ENCODE measurements at places on chromosomes 11 and 22. TPM values are rescaled to one million over a fixed set of nuclear protein-coding genes. Genes with fewer than 3 reads are reported as not detected.

FAM168A gene
- 32.7 TPM for total RNA-seq

APOC3 gene
- not detected for total RNA-seq

IMMP1L gene
- 19.0 TPM for total RNA-seq

SLC37A2 gene
- 6.6 TPM for total RNA-seq

GRCh38 chr11:35683728-35684339 lies 21.3 kb downstream of the TRIM44 start:
- no peak for DNase-seq

- no peak for DNase-seq
Observed at GRCh38 chr22:36182857-36183256, 18.8 kb downstream of the APOL4 start.

DNA sequence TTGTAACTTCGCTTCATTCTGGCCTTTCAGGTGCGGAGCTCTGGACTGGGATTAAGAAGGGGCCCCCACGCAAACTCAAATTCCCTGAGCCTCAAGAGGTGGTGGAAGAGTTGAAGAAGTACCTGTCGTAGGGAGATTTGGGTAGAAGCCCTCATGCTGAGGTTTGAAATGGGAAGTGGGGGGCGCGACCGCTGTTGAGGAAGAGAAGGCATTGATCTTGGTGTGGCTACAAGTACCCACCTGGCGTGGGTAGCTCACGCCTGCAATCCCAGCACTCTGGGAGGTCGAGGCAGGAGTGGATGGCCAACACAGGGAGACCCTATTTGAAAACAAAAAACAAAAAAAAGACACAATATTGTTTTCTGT lies 779 bp downstream of the SELENOH start:
- no peak for DNase-seq

DNA sequence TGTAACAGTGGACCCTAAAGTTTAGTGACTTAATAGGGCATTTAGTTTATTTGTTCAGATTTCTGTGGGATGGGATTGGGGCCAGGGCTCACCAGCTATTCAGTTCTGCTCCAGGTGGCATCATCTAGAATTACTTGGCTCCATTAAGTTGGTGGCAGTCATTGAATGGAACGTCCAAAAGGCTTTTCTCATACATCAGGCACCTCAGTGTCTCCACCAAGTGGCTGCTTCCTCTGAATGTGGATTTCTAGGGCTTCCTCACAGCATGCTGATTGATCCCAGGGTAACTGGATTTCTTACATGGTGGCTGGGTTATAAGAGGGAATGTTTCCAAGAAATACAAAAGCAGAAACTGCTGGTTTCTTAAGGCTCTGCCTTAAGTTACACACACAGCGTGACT lies 34.7 kb downstream of the USP47 start:
- DNase-seq = no peak

- DNase-seq = no peak
Observed at GRCh38 chr11:133023232-133023631, 509.1 kb downstream of the OPCML start.

GRCh38 chr11:79367844-79368243 lies 73.0 kb downstream of the TENM4 start:
- DNase-seq = no peak

DNA sequence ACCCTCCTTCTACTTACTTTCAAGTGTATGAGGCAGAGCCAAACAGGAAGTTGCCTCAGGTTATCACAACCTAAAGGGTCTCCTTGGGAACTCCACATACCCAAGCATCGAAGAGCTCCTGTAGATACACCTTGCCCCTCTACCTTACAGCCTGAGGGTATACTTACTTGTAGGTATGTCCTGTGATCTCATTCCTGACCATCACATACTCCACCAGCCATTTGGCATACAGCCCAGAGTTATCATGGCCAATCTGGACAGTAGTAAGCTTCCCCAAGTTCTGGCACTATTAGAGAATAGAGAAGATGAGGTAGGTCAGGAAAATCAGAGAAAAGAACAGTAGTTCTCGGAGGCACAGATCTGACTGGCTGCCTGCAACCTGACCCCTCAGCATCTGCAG lies 53.4 kb upstream of the SCUBE2 start:
- DNase-seq = no peak
